Activated CD8-positive, alpha-beta memory T cell treated with anti-CD3 and anti-CD28 coated beads, Interleukin-2, amount 50 U/mL, for 4 hours (primary cell): ENCODE measurements at places on chromosomes 16 and 17.

DNA sequence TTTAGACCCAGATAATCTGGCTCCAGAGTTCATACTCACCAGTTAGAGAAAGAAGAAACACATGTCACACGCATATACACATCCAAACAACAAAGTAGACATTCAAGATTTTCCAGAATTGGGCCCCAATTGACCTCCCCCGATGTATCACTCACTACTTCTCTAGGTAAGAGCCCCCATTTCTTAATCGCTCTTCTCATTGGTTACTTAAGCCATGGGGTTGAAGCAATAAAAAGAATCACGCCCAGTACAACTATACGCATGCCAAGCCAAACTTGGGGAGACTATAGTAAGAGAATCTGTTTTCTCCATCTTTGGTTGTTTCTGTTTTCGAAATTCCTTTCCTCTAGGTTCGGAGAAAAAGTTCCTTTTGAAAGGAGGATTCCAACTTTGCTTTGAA is 565 bp downstream of the DDX52 start:
- DNase-seq: no peak

DNA sequence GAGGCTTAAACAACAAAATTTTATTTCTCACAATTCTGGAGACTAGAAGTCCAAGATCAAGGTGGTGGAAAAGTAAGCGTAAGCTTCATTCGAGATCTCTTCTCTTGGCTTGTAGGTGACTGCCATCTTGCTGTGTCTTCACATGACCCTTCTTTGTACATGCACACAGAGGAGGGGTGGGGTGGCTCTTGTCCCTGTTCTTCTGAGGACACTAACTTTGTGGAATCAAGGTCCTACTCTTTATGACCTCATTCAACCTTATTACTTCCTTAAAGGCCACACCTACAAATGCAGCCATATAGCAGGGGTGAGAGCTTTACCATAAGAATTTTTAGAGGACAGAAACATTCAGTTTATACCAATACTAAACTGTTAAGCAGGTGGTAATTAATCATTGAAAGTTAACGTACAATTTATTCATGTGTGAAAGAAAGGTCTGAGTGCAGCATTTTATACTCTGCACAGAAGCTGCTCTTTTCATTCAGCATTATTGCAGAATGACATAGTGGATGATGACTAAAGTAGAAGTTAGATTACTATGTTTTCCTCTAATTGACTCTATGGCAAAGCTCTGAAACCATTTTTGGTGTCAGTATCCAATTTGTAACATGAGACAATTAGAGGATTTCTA is 139.9 kb upstream of the HLF start:
- no peak for DNase-seq

GRCh38 chr16:68417711-68418301 is 30.5 kb downstream of the SMPD3 start:
- DNase-seq: peak; percentile 66

- DNase-seq: no peak
Observed at GRCh38 chr16:19316846-19317245, 31.3 kb downstream of the CLEC19A start.

DNA sequence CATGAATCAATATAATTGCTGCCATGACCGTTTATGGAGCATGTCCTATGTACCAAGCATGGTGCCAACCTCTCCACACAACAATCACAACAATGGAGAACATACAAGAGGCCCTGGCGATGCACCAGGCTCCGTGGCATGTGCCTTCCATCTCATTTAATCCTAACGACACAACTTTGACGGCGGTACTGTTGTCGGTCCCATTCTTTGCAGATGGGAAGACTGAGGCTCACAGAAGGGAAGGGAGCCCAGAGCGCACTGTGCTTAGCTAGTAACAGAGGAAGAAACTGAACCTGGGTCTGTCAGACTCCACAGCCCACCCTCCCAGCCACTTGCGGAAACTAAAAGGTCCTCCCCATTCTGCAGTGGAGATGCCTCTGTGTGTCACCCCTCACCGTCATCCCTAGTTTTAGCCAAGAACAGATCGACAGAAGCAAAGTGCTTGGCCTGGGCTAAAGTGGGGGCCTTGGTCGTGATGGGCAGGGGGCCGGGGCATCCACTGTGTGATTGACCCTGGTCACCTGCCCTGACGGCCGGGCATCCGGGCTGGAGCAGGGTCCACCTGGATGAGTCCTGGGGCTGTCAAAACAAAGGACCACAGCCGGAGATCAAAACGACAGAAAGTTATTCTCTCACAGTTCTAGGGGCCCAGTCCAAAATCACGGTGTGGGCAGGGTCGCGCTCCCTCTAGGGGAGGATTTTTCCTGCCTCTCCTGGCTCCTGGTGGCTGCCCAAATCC is 183.9 kb downstream of the C16orf95 start:
- DNase-seq: no peak

DNA sequence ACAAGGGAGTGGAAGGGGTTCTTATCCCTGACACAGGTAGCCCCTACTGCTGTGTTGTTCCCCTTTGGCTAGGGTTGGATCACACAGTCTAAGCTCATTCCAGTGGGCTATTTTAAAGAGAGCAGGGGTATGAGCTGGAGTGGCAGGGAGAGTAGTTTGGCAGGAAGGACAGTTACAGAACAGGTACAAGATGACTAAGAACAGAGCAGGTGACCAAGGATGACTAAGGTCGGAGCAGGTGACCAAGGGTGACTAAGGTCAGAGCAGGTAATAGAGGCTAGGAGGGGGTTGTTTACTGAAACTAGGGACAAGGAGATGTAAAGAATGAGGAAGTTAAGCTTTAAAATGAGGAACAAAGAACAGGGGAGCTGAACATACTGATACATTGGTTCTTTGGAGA is 58.8 kb downstream of the UTP18 start:
- DNase-seq: no peak

DNA sequence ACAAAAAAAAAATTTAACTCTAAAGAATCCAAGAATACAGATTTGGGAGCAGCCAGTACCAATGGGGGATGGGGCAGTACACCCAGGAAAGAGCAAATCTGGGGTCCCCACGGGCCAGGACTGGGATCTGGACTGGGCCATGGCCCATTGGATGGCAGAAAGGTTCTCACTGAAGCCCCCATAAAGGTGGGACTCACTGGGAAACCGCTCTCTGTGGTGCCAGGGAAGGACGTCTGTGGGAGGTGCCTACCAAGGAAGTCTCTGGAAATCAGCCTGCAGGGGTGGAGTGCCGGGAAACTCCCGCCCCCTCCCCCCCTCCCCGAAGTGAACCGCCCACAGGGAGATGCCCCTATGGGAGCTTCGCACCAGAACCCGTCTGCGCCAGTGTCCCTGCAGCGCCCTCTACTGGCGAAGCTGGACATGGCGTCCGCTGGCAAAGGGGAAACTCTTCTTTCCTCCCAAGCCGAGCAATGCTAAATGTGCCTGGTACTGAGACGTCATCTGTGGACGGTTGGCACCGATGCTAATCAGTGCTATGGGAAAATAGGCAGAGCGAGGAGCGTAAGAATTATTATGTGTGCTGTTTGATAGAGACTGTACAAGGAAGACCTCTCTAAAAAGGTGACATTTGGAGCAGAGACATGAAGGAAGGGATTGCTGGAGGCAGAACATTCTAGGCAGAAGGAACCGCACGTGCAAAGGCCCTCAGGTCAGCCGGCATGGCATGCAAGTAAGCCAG is 671.1 kb downstream of the WWOX start:
- peak; percentile 75 for DNase-seq

- no peak for DNase-seq
Observed at GRCh38 chr17:80749611-80750010, 205.0 kb downstream of the RPTOR start.

- DNase-seq: no peak
Observed at GRCh38 chr17:56557682-56558081, 35.8 kb upstream of the NOG start.

DNA sequence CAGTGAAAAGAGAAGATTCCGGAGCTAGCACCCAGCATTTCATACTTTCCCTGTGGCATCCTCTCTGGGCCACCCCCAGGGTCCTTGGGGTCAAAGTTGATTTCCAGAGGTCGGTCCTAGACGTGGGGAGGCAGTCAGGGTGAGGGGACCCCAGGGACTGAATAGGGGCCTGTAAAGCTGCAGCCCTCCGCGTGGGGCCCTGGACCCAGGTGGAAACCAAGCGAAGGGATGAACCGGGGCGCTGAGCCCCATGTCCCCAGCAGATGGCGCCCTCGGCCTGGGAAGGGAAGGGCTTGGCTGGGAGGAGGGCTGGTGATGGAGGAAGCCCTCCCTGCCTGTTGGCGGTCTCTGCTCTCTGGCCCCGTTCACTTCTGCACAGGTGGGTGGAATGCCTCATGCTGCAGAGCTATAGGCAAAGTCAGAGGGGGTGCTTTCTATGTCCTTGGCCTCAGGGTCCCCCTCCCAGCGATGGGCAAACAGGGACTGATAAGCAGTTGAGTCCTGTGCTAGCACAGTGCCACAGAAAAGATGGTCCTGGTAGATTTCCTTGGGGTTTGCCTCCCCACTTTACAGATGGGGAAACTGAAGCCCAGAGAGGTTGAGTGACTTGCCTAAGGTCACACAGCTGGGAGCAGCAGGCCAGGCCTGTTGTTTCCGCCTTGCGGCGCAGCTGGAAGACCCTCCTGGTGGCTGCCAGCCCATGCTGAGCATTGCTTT is 163.4 kb upstream of the CIBAR2 start:
- peak; percentile 70 for DNase-seq

DNA sequence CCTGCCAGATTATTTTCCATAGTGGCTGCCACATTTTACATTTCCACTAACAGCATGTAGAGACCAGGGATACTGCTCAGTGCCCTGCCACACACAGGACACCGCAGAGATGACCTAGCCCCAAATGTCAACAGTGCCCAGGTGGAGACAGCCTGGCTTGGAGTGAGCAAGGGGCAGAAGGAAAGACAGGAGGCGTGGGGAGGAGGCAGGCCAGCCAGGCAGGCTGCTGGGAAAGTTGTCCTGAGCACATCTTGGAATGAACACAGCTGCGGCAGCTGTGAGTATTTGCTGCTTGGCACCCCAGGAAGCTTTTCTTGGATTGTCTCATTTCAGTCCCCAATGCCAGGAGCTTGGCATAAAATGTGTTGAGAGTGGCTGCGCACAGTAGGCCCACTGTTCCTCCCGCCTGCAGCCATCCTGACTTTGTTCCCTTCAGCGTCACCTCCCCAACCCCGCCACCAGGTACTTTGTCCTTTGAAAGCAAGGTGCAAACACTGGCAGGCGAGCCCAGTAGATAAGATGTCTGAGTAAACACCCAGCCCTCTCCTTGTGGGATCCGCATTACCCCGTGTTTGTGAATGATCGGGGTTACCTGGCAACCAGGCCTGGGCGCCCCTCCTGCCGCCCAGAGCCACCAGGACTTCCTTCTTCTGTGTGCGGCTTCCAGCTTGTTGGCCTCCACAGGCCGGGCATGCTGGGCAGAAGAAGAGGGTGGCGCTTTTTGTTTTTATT is 114.0 kb downstream of the CMIP start:
- DNase-seq: no peak

GRCh38 chr16:23999663-24000062 is 163.9 kb downstream of the PRKCB start:
- no peak for DNase-seq

DNA sequence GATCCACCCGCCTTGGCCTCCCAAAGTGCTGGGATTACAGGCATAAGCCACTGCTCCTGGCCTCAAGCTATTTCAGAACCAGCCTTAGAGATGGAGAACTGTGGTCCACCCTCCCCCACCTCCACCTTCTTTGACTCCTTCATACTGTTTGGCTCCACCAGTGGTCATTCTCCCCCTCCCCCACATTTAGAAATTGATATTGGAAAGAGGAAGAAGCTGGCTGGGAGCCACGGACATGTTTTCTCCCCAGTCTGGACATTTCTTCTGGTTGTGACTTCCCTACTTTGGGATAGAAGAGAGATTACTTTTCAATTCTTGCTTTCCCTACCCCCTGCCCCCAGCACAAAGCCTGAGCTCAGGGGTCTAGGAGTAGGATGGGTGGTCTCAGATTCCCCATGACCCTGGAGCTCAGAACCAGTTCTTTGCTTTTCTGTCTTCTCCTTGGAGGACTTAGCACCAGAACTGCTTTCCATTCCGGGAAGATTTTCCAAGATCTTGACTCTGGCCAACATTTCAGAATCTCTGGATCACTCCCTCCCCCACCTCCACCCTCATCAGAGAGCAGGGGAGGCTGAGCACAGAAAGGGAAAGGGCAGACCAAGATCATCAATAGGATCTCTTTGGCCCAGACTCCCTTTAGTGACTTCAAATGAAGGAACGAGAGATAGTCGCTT is 16.3 kb downstream of the CAVIN1 start:
- DNase-seq: no peak

- DNase-seq: no peak
Observed at GRCh38 chr16:58847902-58848661, 114.0 kb upstream of the GOT2 start.
